ENCODE measurements at places on chromosomes 4 and X.

- peak; percentile 7 for DNase-seq
Observed at GRCh38 chr4:121822796-121823504, 733 bp downstream of the CCNA2 start.

DNA sequence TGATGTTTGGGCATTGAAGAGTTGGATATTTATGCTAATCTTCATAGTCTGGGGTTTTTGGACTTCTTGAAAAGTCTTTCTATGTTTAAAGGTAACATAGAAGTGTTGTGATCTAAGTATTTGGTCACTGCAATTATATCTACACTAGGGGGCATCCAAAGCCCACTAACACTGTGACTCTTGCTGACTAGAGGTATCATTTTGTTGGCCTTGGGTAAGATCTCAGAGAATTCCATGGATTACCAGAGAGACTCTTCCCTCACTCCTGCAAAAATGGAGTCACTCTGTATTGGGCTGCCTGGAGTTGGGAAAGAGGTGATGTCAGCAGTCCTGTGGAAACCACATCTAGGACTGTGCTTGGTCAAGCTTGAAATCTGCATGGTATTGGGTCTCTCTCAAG lies 1077.6 kb downstream of the FAM133A start:
- no peak for DNase-seq

DNA sequence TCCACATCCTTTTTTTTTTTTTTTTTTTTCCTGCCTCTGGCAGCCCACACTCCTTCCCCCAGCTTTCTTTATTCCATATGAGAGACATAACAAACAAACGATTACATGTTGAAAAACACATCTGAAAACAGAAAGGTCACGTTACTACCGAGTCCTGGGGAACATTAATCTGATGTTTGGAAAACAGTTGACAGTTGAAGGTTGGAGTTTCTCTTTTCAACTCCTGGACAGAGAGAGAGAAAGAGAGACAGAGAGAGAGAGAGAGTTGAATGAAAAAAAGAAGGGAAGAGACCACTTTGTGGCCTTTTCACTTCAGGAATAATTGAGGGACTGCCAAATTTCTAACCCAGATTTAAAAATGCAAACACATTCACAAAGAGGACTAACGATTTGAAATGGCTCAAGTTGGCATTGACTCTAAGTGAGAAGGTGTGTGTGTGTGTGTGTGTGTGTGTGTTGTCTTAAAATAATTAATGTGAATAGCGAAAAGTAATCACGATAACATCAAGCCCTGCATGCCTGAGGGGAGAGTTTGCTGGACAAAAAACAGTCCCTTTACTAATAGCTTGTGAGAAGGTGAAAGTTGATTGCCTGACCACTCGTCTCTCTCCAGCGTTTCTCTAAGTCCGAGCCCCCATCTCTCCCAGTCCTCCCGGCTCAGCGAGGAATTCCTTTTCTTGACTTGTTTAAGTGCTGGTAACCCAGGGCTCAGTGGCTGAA lies 67.3 kb downstream of the FBXO8 start:
- DNase-seq: no peak

DNA sequence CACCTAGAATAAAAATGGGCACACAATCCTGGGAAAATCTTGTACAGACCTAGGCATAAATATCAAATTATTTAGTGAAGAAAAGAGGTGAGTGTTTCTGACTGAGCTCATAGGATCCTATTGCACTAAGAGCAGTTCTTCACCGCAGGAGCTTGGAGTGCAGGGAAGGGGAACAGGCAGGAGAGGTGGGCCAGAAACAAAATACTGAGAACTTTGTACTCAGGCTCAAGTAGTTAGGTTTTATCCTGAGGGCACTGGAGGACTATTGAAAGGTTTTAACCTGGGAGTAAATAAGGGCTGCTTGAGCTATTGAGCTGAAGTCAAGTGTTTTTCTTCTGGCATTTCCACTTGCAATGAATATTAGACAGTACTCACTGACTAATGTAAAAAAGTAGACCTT lies 12.2 kb downstream of the EPHA5 start:
- no peak for DNase-seq

DNA sequence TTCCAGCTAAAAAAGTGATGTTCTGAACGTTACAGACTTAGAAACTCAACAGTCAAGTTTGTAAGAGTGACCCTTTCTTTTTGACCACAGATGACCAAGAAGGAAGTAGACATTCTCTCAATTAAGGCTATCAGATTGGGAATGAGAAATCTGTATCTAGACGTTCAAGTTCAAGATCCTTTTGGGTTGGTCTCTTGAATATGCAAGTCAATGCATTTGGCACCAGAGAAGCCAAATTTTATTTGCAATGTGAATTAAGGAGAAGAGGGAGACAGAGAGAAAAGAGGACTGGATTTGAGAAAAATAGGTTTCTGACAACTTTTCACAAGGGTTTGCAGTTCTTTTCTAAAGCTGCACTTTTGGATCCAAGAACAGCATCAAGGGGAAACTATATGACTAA lies 17.5 kb upstream of the SULT1E1 start:
- no peak for DNase-seq

- DNase-seq: peak; percentile 65
Observed at GRCh38 chrX:49002091-49002935, at the start of gene GRIPAP1. Gene GRIPAP1 (minus strand): TSS chrX:49002264. CDS start chrX:49002229, 35 bp downstream.

DNA sequence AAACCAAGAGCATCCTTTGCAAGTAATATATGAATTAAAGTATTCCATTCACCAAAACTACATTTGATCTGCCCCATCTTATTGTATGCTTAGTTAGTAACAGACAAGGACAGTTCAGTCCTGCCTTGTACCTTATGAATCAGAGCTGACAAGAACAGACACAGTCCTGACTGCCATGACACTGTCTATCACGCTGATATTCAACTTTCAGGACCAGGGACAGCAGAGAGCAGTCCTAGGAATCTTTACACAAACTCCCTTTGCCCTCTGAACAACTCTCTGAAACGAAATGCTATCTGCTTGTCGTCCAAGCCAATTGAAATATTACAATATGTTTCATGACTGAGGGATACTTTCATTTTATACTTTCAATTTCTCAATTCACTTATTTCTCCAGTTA lies 268.6 kb upstream of the VCX start:
- DNase-seq: no peak

GRCh38 chrX:1336948-1337779 lies 579 bp downstream of the IL3RA start:
- no peak for DNase-seq

- no peak for DNase-seq
Observed at GRCh38 chr4:64385220-64385619, 24.0 kb downstream of the TECRL start.

DNA sequence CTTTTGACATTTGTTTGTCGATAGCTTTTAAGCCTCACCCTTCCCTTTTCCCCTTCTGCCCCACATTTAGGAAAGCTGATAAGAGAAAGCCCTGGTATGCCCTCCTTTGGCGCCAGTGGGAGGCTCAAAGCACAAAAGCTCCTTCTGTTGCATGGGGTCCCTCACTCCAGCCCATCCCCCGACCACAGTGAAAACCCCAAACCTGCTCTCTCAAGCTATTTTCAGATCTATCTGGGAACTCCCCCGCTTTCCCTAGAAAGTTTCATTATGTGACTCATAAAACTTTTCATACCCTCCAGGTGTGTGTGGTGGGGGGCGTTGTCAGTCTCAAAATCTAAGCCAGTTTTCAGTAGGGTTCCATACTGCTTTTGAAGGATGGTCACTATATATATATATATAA lies 259.0 kb upstream of the PCDH7 start:
- DNase-seq: no peak

- DNase-seq: no peak
Observed at GRCh38 chrX:115226929-115227328, 7.0 kb downstream of the LRCH2 start.

DNA sequence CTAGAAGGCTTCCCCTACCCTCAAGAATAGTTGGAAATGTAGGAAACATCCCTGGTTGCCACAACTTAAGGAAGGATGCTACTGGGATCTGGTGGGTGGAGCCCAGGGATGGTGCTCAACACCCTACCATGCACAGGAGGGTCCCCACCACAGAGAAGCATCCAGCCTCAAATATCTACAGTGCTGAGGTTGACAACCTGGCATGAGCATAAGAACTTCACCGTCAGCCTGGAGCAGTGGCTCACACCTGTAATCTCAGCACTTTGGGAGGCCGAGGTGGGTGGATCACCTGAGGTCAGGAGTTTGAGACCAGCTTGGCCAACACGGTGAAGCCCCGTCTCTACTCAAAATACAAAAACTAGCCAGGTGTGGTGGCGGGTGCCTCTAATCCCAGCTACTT lies 24.0 kb upstream of the ASMTL start:
- DNase-seq: no peak

DNA sequence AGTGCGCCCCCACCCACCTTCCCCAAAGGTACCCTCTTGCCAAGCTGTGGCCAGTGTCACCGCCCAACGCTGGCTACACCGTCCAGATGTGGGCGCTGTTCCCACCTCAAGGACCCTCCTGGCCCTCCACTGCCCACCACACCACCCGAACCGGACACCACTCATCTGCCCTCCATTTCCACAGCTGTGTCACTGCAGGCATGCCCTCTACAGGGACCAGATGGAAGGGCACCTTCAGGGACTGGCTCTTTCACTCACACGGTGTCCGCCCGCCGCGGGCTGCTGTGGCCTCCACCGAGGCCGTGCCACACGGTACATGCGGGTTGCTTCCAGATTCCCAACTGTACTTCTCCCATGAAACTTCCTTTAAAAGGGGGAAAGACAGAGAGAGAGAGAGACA lies 87.7 kb downstream of the FAM53A start:
- DNase-seq: no peak

GRCh38 chr4:4687935-4688727 lies 146.3 kb upstream of the STX18 start:
- DNase-seq: no peak

DNA sequence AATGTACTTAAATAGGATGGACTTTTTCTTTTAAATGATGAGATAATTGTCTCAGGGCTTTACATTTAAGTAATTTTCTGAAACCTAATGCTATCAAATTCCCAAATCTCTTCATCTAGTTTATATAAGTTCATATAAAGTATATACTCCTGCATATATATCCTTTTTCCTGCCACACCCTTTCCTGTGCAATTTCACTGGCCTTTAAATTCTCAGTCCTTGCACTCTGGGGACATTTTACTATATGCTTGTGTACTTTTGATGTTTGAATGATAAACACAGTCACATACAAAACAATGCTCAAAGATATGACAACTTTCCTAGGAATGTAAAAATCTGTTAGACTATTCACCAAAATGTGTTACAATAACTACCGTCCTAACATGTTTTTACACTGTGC lies 60.1 kb downstream of the NDST4 start:
- DNase-seq: no peak

DNA sequence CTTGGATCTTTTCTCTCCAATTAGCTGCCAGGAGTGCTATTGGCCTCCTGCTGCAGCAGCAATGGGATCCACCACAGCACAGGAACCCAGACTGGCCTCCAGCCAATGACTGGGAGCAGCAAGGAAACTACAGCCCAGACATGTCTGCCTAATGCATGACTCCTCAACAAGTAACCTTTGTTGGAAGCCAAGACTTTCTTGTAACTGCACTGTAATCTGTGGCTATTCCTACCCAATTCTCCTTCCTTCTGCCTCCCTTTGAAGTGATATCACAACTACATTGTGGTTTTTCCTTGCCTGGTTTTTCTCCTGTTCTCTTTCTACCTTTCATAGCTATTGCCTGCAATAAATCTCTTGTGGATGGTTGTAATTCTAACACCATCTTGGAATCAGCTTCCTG lies 39.8 kb downstream of the SNCA start:
- DNase-seq: no peak

- no peak for DNase-seq
Observed at GRCh38 chr4:40576651-40577480, 52.8 kb downstream of the RBM47 start.

DNA sequence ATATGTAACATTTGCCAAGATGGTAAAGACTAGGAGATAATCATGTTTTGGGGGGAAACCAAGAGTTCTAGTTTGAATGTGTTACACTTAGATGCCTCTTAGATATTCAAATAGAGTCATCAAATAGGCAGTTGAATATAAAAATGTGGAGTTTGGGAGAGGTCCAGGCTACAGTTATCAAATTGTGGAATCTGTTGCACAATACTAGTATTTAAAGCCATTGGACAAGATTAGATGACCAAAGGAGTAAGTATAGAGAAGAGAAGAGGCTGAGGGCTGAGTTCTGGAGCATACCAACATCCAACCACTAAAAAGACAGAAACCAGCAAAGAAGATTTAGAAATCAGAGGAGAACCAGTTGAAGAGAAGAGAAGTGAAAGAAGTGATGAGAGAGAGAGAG lies 72.7 kb downstream of the NAA11 start:
- DNase-seq: no peak

GRCh38 chr4:167282171-167282864 lies 48.0 kb upstream of the SPOCK3 start:
- DNase-seq: no peak

GRCh38 chr4:146229406-146229805 lies 15.1 kb downstream of the REELD1 start:
- DNase-seq: no peak

GRCh38 chr4:21467551-21467950 lies 481.0 kb downstream of the KCNIP4 start:
- no peak for DNase-seq

DNA sequence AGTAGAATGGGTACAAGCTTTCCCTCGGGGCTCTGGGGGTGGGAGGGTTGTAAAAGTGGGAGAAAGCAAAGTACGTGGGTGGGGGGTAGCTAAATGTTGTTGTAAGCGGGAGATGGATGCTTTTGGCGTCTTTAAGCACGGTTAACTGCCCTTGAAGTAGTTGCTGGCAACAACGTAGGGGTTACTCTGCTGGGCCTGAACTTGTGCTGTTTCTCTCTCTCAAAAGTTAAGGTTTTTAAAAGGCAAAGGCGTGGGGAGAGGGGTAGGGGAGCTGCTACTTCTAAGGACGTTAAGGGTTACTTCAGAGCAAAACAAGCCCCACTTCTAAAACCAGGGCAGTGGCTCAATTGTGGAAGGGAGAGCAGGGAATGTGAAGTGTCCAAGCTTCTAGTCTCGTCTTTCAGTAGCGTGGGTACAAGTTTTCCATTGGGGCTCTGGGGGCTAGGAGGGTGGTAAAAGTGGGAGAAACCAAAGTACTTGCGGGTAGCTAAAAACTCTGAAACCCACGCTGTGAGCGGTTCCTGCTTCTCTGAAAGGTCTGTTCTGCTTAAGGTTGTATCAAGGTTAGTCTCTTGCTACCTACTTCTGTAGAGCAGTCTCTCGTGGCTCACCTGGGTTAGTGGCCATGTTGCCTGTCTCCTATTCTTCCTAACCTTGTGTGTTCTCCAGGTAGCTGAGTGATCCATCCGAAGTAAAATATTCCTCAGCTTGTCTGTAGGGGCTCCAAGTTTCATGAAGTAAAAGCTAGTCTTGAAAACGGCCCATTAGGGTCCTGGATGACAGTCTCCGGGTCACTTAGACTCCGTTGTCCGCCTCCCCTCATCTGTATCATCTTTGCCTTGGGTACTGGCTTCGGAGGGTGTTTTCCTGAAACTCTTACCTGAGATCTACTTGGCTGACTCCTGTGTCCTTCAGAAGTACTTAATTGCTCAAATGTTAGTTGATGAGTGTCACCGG lies 1.7 kb upstream of the WDR1 start:
- no peak for DNase-seq

GRCh38 chr4:8376361-8377102 lies 64.0 kb downstream of the ACOX3 start:
- no peak for DNase-seq
